ENCODE measurements at places on chromosomes 13 and 19. TPM values are rescaled to one million over a fixed set of nuclear protein-coding genes. Genes with fewer than 3 reads are reported as not detected.

DNA sequence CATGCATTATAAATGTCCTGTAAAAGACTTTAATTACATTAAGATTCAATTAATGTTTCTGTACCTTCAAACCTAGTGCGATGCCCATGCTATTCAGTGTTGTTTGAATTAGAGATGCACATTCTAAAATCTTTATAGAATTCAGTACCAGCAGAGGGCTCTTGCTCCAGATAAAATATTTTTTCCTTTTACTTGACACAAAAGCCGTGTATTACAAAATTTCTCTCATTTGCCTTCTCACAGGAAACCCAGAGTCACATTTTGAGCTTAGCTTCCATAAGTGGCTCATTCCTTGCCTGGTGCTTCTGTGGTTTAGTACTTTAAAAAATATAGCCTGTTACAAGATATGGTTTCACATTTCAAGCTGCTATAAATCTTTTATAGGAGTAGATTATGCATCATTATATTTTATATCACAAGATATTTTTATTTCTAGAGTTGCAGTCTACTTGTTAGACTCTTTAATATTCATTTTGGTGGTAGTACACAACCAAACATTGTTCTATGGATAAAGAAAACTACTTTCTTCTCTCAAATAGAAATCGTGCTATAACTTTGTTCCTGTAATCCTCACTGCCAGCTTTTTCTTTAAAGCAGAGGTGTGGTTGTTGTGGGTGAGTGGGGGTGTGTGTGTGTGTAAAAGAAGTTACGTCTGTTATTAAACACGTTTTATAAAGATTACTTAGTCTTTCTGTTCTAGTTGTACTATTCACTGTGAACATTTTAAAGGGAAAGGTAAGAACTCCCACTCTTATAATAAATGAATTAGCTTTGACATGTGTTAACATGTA lies 101.4 kb downstream of the RNF17 start:
- DNase-seq = peak; percentile 6

GRCh38 chr13:112450904-112451240 lies 74.7 kb downstream of the SPACA7 start:
- no peak for DNase-seq

DNA sequence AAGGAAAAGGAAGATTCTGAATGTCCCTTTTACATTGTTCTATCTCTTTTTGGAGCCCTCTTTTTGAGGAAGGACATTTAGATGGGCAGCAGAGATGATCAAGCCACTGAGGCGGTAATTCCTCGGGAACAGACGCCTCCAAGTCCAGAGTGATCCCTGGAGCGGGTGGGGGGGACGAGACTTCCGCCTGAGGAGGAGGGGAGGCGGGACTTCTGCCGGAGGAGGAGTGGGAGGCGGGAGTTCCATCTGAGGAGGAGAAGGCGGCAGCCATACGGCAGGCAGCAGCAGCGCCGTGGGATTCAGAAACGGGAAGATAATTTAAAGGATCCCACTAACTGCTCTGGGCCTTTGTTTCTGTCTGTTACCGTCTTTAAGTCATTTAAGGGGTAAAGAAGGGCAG lies 37.6 kb upstream of the CD177 start:
- DNase-seq = no peak

GRCh38 chr13:111973605-111974340 lies 93.2 kb upstream of the SOX1 start:
- no peak for DNase-seq

- no peak for DNase-seq
Observed at GRCh38 chr13:98819382-98820010, 67.0 kb upstream of the SLC15A1 start.

DNA sequence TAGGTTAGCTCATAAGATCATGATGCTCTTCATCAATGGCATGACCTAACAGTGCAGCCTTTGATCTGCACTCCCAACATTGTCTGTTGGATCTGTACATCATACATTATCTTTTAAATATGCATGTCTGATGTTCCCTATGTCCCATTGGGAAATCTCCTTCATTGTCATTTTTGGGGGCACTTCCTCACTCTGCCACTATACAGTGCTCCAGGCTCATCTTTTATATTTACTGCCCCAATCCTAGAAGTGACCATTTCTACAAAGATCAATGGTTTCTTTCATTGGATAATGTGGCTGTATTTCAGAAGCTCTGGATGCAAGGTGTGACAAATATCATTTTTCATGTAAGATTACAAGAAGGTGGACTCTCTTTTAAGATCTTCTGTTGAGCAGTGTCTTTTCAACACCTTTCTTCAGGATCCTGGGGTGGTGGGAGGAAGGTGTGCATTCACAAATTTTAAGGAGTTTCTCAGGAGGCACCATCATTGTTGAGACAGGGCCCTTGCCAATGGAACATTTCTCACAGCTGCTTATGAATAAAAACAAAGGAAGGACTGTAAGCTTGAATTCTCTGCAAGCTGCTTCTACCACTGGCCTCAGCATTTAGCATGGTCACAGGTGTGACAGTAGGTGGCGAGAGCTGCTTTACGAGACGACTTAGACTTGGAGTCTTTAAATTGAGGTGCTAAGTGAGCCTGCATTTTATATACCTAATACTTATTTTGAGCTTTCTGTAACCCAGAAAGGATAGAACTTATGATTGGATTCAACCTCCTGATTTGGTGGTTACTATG lies 403.0 kb downstream of the LMO7 start:
- DNase-seq = peak; percentile 17

DNA sequence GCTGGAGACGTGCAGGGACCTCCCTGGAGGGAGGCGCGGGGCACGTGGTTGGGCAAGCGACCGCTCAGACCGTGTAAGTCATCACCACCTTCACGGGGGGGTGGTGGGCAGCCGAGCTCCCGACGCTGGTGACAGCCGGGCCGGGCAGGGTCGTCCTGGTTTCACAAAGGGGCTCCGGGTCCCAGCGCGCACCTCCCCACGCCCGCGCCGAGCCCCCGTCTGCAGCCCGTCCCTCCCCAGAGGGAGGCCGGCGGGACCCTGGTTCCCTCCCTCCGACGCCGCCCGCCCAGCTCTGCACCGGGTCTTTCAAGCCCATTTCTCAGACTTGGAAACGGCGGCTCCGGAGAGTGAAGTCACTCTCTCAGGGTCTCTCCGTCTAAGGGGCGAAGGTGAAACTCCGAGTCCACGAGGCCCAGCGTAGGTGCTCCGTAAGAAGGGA lies 729 bp upstream of the ARID3A start:
- no peak for DNase-seq

DNA sequence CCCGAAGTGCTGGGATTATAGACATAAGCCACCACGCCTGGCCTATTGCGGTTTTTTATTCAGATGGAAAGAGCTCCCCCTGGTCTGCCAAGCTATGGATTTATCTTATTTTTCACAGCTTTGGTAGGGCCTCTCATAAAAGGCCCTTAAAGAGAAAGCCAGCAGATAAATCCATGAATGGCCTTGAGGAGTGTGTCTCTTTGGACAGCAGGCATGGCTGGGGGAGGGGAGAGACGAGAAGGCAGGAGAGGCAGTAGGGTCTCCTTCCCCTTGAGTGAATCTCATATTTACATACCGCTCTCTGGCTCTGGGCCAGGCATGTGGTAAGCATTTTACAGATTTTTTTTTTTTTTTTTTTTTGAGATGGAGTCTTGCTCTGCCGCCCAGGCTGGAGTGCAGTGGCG lies 25.2 kb downstream of the MARK4 start:
- no peak for DNase-seq

DNA sequence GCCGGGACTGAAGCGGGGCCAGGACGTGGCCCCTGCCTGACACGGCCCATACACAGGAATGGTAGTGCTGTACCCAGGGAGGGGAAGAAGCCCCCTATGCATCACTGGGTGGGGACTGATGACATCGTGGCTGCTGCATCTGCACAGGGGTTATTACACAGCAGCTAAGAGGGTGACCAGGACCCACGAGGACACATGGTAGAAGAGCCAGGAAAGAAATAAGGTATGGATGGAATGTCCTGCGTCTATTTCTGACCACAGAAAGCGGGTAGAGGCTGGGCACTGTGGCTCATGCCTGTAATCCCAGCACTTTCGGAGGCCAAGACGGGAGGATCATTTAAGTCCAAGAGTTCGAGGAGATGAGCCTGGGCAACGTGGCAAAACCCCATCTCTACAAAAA lies 24.1 kb downstream of the DCAF15 start:
- no peak for DNase-seq

Gene ZNF100
- total RNA-seq = 5.9 TPM

Gene GAPDHS
- not detected for total RNA-seq

Gene WDR87
- not detected for total RNA-seq

Gene RASAL3
- total RNA-seq = not detected

Gene ZNF681
- total RNA-seq = 1.2 TPM

Gene CEACAM20
- total RNA-seq = not detected
